CD4-positive, alpha-beta T cell treated with Interleukin-17A for 4 hours (primary cell): ENCODE measurements at places on chromosomes 5 and 9.
A peak's percentile ranks its signal among the peaks of the same experiment; 100 is the strongest.

GRCh38 chr9:2066312-2067273 lies 51.4 kb downstream of the SMARCA2 start:
- DNase-seq = peak; percentile 24

DNA sequence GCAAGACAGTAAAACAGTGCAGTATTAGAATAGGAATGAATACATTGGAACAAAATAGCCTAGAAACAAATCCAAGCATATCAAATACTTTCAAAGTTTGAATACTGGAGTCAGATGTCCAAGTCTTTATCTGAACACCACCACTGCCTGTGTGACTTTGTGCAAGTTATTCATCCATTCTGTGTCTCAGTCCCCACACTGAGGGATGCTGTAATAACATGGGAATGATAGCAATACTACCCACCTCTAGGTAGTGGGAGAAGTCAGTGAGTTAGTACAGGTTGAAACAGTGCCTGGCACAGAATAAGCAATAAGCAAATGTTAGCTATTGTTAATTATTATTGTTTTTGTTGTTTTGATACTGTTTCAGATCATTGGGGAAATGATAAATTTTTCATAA lies 130.9 kb downstream of the SUSD1 start:
- no peak for DNase-seq

DNA sequence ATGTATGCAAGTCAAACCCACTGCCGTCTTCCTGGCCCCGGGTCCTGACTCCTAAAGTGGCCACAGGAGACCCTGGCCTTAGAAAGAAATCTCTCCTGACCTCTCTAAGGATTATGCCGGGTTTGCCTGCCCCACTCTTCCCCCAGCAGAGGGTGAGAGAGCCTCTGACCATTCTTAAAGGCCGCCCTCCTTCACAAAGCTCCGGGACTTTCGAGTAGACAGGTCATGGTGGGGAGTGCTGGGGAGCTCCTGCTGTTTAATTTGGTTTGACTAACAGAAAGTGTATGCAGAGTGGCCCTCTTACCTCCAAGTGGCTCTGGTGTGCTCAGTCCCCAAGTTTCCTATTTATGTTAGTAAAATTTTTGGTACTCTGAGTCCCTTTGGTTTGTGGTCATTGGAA lies 111.8 kb downstream of the LRRC70 start:
- DNase-seq = no peak

- DNase-seq = no peak
Observed at GRCh38 chr9:77647267-77648233, 572 bp downstream of the GNA14 start.

GRCh38 chr5:142015781-142016533 lies 3.1 kb upstream of the GNPDA1 start:
- DNase-seq = peak; percentile 61

DNA sequence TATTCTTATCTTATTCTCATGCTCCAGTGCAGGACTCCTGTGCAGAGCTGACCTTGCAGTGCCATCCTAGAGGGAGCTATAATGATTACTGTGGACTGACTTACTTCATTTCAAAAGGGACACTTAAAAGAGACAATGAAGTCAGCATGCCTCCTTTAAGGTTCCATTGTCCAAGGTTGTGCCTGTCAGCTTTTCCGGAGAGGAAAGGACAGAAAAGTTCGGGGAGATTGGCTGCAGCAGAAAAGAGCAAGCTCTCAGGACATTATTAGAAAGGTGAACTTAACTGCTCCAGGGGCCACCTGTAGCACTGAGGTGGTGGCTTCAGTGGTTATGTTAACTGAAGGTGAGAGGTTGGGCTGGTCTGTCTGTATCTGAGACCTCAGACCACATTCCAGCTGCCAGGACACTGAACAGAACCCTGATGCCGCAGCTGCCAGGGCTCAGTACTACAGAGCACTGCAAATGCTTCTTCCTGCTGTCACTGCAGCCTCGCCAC lies 112.9 kb downstream of the ST8SIA4 start:
- DNase-seq = no peak

DNA sequence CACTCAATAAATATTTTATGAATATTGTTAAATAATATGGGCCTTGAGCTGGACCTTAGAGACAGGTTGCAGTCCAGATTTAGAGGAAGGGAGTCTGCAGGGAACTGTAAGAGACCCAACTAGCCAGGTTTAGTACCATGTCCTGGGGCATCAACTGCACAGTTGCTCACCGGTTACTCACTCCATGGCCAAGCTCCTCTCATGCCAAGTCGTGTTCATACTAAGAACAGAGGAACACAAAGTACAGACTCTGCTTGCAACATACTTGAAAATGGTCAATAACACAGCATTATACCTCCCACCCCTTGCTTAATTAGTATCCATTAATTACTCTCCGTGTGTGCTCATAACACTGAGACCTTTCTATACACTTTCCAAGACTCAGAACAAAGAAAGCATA lies 317.6 kb upstream of the PIK3R1 start:
- no peak for DNase-seq

GRCh38 chr5:173202266-173202875 lies 32.6 kb downstream of the NKX2-5 start:
- no peak for DNase-seq

- DNase-seq = no peak
Observed at GRCh38 chr5:154723740-154724505, 31.3 kb upstream of the LARP1 start.
